Suprapubic skin (tissue), 4 donors: ENCODE measurements at places on chromosomes 4 and X.

GRCh38 chrX:153763298-153763932 is 634 bp upstream of the PLXNB3 start:
- DNase-seq: no peak

DNA sequence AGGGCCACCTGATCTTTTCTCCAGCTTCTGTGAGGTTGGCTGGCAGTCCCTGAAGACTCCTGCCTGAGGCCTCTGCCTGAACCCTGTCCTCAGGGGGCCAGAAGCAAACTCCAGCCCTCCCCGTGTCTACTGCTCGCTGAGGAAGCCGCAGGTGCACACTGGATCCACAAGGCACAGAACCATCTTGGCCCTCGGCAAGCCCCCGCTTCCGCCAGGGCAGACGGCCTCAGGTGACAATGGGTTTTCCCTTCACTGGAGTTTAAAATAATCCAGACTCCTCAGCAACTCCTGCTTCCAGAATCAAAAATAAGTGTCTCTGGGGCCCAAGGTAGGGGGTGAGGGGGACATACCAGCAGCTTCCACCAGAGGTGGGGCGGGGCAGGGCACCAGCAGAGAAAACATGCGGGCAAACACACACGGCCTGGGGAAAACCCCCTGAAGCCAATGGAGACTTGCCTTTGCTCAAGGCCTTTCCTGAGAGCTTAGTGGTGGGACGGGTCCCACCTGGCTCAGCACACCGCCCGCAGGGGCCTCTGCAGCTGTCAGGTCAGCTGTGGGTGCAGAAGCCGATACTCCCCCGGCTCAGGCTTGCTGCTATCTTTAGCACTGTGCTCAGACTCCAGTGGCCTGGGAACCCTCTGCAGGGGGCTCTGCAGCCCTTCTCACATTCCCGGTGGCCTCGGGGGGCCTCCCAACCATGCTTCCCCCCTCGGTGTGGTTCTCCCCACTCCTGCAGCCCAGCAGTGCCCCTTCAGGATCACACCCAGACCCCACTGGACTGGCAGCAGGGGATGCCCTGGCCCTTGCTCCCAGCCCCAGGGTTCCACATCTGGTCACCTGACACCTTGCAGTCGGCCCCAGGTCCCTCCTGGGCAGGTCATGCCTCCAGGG is 1.9 kb downstream of the MYL5 start:
- DNase-seq: no peak

DNA sequence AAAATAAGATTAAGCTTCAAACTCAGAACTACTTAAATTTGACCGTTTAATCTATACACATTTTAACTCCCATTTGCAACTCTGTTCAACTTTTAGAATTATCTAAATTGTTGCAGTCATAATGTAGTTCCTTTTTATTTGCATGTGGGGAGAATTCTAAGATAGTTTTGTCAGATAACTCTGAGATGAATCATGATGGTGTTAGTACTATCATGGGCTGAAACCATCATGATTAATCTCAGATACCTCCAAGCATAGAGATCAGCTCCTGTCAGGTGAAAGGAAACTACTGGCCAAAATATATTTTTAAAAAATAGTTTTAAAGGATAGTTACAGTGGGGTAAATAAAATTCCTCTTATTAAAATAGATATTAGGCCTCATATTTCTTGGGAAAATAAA is 39.0 kb downstream of the FBXO8 start:
- no peak for DNase-seq

- no peak for DNase-seq
Observed at GRCh38 chr4:11669156-11669555, 240.5 kb upstream of the HS3ST1 start.

DNA sequence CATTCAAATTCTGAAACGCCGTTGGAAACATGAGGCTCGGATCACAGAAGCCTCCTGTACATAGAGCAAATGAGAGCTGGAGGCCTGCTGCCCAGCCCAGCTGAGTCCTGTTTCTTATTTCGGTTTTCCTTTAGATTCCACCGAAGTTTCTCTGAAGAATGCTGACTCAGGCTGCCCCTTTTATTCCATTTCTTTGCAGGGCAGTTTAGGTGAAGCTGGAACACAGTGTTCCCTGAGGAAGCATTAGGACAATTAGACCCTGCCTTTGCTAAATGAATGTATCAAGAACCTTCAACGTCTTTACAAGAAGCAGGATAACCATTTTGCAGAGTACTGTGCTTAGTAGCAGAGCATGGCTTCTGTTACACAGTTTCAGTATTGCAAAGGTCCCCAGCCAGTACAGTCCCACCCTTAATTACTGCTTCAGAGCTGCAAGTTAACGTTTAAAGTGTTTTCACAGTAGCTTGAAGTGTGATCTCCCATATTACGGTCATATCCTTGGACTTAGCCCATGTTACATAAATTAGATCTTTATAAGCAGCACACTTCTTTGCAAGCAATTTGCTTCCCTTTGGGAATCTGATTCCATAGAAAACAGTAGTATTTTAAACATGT is 117.0 kb downstream of the TBL1X start:
- no peak for DNase-seq

DNA sequence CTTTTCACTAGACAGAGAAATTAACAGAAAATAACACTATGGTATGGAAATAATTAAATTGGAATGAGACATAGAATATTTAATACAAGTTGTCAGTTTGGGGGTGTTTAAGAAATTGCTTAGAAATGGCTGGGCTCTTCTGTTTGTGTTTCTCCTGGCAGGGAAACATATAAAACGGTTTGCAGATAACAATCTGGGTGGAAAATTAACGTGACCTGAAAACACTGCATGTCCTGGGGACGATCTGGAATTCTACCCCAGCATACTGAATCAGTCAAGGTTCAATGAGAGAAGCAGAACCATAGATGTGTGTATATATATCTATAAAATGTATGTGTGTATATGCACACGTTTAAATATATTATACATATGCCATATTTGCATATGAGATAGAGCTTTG is 109.8 kb downstream of the SPATA18 start:
- DNase-seq: no peak

DNA sequence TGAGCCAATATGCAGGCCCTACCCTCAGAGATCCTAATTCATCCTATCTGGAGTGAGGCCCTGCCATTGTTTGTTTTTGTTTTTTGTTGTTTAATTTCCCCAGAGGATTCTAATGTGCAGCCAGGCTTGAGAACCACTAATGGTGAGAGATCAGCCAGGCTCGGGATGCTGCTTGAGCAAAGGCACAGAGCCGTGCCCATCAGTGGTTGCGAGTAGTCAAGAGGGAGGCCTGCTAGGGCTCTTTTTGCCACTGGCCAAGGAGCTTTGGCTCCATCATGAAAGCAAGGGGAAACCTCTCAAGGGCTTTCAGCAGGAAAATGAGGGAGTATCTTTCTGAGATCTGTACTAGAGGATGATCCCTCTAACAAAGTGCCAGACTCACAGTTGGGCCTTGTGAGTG is 2.7 kb downstream of the TCEANC start:
- no peak for DNase-seq

GRCh38 chr4:3684546-3684945 is 81.6 kb upstream of the ADRA2C start:
- DNase-seq: peak; percentile 69

GRCh38 chr4:73019462-73020047 is 50.0 kb downstream of the COX18 start:
- no peak for DNase-seq

GRCh38 chr4:157075811-157076577 is at the start of gene GLRB:
Gene GLRB (plus strand): TSS chr4:157076150. CDS start chr4:157078025, 1,875 bp downstream.
- no peak for DNase-seq

- no peak for DNase-seq
Observed at GRCh38 chr4:184344899-184345572, 127.4 kb upstream of the ENPP6 start.

- peak; percentile 21 for DNase-seq
Observed at GRCh38 chr4:7182616-7183015, 9.7 kb upstream of the SORCS2 start.

GRCh38 chr4:82560853-82561785 is 669 bp downstream of the TMEM150C start:
- no peak for DNase-seq

GRCh38 chr4:6582889-6583490 is 8.0 kb downstream of the MAN2B2 start:
- no peak for DNase-seq

DNA sequence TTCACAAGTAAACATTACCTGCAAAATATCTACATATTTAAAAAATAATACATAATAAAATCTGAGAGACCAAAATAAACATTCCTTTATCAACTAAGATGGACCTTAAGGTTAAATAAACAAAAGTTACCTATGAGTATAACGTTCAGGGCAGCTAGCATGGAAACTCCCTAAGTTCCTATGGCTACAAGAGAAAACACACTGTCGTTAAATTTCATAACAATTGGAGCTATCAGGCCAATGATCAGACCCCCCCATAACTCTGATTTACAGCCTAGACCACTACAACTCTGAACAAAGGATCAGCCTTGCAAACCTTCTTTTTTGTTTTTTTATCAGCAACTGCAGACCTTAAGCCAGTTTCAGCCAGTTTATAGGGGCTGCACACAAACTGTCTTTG is 1418.4 kb downstream of the PCDH18 start:
- no peak for DNase-seq

GRCh38 chr4:80072228-80072743 is 743 bp downstream of the ANTXR2 start:
- peak; percentile 81 for DNase-seq

- no peak for DNase-seq
Observed at GRCh38 chr4:111020476-111020875, 397.6 kb upstream of the PITX2 start.

DNA sequence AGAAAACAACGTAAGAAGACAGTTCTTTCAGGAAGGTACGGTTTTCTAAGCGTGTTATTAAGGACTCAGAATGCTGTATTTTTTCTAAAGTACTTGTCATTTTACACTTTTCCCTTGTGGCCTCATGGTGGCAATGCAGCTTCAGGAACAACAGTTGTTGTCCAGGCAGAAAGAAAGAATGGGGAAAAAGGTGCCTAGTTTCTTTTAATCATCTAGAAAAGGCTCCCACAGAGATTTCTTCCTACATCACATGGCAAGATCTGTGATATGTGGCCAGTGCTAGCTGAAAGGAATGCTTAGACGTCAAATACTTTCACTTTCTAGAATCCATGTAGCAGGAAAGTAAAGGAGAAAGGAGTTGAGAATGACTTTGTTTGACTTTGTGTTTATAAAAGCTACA is 49.0 kb upstream of the TRAM1L1 start:
- no peak for DNase-seq

DNA sequence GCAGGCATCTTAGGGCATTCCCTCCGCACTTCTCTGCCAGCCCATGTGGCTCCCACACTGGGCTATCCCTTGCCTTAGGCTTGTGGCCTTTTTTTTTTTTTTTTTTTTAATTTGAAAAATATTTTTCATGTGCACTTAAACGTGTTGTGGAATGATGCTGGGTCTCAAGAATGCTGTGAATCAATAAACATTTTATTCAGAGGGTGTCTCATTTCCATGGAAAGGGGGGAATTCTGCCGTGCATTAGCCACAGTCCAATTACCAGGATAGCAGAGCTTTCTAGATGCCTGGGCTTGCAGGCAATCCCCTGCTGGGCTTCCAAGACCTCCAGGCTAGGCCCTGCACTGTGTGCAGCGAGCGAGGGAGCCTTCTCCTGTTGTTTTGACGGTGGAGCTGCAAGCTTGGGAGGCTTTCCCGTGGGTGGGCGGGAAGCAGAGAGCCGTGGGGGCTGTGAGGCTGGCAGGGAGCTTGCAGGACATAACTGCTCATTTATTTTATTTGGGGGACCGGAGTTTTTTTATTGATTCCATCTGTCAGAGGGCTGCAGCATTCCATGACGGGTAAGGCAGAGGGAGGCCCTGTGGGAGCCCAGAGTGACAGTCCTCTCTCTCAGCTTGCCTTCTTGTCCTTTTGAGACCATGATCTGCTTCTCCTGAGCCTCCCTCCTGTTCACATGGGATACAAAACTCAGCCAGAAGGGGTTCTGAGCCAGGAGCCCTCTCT is 2.6 kb upstream of the CPZ start:
- DNase-seq: no peak

GRCh38 chr4:33998291-33998690 is 2246.0 kb downstream of the ARAP2 start:
- no peak for DNase-seq

- DNase-seq: no peak
Observed at GRCh38 chrX:21683941-21684340, 25.8 kb upstream of the KLHL34 start.

- DNase-seq: no peak
Observed at GRCh38 chr4:121582296-121582695, 114.5 kb downstream of the ANXA5 start.
